HFF-Myc (cell line): ENCODE measurements at places on chromosomes 6 and 20.

DNA sequence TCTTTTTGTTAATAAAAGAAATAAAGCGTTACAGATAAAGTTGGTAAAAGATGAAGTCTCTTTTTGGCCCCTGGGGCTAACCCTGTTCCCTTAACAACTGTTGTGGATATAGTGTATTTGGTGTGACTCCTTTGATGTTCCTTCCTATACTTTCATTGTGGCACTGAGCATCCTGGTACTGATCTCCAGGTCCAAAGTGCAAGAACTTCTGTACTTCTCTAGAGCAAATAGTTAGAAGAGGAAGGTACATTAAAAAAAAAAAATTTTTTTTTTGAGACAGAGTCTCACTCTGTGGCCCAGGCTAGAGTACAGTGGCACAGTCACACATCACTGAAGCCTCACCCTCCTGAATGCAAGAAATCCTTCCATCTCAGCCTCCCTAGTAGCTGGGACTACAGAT lies 6.2 kb downstream of the POFUT1 start:
- DNase-seq, result no peak

DNA sequence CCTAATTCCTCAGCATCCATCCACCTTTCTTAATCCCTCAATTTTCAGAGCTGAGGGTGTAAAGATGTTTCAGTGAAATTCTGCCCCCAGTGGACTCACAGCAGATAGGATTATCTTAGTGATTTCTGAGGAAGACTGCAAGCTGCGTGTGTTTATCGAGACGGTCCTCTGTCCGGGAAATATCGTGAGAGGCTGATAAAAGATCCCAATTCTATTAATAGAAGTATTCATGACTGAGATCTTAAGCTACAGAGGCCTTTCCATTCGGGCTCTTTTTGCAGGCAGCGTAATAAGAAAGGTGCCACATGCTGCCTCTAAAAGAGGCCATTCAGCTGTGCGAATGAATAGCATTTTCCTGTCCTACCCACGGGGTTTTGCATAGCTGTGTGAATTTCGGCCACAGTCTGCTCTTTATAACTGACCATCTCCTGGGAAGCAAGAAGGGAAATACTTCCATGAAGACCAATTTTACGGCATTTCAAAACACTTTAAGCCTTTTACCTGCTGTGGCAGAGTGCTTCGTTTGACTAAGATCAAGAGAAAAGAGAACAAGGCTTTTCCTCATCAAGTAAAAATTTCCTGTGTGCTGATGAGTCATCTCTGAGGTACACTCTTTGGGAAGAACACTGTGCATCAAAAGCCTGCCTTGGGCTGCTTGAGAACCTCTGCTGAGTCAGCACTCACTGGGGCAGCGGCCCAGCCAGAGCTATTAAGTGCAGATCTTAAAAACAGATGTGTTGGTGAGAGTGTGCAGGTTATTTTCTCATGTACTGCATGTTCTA lies 208.8 kb downstream of the ARHGAP18 start:
- peak; percentile 97 for DNase-seq

DNA sequence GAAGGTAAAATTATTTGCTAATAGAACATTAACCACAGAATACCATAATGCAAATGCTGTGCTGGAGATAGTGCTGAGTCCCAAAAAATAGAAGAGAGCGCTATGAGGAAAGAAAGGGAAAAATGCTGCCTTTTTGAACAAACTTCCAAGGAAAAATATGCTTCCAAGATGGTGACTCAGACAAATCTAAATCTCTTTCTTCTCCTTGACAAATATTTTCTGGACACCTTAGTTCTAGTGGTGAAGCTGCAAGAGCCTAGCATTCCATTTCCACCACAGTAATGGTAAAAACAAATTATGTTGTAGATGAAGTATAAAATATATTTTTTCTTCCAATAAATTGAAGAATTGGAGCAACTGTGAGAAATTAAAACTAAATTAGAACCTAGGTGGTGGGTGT lies 155.6 kb upstream of the TBX18 start:
- no peak for DNase-seq

- no peak for DNase-seq
These were observed 85.8 kb upstream of the CCDC167 start for GRCh38 chr6:37585523-37585905.

GRCh38 chr6:131125431-131125830 lies 9.8 kb upstream of the AKAP7 start:
- no peak for DNase-seq

- DNase-seq, result no peak
These were observed 47.8 kb upstream of the PBOV1 start for GRCh38 chr6:138266095-138266494.

- no peak for DNase-seq
These were observed 42.7 kb downstream of the LRP11 start for GRCh38 chr6:149821492-149821891.

GRCh38 chr6:28597217-28597835 lies 71.6 kb downstream of the GPX5 start:
- peak; percentile 44 for DNase-seq

- DNase-seq, result no peak
These were observed 853.0 kb upstream of the EPHA7 start for GRCh38 chr6:94272327-94272726.

DNA sequence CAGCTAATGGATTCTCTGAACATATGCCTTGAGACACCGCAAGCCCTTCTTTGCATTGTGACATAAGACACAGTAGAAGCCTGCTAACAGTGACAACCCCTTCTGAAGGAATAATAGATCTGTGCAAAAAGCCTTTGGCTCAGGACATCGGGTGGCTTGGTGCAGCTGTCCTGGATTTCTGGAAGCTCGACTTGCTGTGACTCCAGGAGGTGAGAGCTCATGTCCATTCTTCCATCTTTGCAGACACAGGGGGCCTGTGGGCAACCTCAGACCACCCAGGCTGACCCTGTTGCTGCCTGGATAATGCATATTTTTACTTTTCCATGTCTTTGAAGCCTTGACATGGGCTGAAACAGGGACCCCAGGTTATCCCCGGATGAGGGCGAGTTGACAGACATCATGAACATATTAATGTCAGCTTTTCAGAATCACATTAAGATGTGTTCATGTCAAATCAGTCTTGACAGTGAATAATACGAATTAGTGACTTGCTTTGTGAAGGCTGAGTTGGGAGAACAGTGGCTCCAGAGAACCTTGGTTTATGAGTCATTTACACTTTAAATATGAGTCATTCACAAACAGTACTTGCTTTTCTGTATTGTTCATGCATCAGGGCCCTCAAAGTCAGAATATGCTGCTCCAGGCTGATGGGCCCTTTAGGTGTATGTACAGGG lies 66.8 kb upstream of the IYD start:
- no peak for DNase-seq

DNA sequence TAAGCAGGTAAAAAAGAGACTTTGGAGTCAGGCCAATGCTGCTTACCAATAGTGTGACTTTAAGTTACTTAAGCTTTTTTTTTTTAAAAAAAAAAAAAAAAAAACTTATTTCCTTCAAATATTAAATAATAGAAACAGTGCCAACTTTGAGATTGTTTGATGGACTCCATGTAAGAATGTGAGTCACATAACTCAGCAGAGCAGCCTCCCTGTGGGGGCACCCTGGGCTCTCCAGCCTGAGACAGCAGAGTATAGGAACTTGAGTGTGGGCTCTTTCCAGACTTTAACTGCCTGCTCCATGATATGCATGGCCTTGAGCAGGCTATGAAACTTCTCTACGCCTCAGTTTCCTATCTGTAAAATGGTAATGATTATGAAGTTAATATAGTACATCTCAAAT lies 113.3 kb upstream of the SAMD5 start:
- DNase-seq, result no peak

DNA sequence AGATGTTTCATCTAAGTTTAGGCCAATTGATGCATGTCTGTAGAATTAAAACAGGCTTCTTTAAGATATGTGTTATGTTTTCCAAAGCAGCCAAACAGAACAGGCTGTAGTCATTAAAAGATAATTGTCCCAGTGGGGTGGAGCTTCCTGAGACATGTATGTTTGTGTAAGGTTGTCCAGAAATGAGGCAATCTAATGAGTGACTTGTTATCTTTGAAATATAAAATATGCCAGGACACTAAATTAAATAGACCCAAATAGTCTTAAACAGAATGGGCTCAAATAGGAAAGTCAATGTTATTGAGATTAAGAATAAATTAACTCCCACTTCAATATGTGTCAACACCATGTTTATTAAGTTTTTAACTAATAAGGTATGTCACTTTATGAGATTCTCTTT lies 204.7 kb upstream of the RNF217 start:
- no peak for DNase-seq

DNA sequence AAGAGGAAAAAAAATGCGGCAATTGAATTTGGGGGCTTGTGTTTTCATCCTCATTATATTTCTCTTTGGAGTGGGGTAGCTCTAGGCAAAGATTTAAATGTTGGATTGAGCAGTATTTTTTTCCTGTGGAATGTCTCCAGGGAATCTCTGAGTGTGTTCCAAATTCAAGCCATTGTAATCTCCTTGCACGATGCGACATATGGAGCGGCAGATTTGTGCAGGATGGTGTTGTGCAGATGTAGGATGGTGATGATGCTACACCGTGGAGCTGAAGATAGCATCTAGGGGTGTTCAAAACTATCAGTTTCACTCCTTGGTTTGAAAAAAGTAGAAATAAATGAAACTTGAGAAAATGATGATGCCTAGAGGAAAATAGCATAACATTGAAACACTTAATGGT lies 777.5 kb upstream of the EPHA7 start:
- DNase-seq, result no peak

- no peak for DNase-seq
These were observed 26.5 kb upstream of the STX11 start for GRCh38 chr6:144123836-144124235.

GRCh38 chr6:144325232-144325631 lies 40.1 kb downstream of the UTRN start:
- no peak for DNase-seq

DNA sequence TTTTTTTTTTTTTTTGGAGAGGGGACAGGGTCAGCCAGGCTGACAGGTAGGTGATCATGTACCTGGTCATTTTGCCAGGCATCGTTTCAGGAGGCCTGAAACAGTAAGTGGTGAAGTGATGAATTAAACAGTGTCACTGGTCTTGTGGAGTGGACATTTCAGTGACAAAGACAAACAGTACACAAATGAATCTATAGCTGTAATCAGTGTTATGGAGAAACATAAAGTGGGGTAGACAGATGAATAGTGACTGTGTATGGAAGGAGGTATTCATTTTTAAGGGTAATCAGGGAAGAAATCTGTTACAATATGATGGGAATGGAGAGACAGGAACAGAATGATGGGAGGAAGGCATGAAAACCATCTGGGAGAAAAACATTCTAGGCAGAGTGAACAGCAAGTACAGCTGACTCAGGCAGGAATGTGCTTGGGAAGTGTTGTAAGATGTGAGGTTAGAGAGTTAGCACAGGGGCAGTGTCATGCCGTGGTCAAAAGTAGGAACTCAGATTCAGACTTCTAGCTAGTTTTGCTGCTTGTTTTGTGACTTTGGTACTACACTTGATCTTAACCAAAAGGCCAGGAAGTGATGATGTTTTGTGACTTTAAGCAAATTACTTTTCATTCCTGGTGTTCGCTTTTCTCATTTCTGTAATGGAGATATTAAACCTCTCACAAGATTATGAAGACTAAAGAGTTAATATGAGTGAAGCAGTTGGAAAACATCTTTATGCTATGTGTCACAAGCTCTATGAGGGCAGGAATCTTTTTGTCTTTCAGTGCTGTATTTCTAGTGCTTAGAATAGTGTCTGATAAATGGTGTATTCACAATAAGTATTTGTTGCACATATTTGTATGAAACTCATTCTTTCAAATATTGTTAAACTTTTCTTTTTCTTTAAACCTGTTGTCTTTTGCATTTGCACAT lies 43.4 kb downstream of the QKI start:
- DNase-seq, result peak; percentile 71

GRCh38 chr6:151961809-151962208 lies 154.3 kb downstream of the ESR1 start:
- no peak for DNase-seq

- no peak for DNase-seq
These were observed 350.7 kb downstream of the LAMA2 start for GRCh38 chr6:129233458-129234134.

GRCh38 chr20:50354721-50355589 lies 155.2 kb upstream of the PTPN1 start:
- DNase-seq, result no peak

DNA sequence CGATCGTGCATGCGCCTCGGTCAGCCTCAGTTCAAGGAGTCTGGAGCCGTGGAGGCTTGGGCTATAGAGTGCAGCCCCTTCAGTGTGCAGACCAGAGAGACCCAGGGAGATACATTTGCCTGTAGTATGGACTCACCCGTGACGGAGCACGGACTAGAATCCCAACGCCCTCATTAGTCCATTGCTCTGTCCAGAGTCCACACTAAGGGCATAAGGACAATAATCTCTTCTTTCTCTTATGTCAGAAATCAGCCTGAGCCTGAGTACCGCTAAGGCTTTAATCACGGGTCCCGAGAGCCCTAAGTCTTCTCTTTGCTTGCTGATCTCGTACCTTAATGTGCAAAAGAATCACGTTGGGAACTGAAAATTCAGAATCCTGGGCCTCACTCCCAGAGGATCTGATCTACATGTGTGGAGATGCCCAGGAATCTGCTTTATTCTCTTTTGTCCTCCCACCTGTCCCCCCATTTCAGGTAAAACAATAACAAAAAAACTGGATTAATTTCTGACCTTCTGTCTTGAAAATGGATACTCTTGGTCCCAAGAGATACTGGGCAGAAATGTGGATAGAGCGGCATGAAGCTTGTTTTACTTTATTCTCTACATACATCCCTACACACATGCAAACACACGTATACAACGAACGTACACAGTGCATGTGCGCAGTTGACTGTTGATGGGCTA lies 671 bp downstream of the BPHL start:
- DNase-seq, result no peak

GRCh38 chr20:51058017-51058416 lies 35.1 kb upstream of the KCNG1 start:
- no peak for DNase-seq

DNA sequence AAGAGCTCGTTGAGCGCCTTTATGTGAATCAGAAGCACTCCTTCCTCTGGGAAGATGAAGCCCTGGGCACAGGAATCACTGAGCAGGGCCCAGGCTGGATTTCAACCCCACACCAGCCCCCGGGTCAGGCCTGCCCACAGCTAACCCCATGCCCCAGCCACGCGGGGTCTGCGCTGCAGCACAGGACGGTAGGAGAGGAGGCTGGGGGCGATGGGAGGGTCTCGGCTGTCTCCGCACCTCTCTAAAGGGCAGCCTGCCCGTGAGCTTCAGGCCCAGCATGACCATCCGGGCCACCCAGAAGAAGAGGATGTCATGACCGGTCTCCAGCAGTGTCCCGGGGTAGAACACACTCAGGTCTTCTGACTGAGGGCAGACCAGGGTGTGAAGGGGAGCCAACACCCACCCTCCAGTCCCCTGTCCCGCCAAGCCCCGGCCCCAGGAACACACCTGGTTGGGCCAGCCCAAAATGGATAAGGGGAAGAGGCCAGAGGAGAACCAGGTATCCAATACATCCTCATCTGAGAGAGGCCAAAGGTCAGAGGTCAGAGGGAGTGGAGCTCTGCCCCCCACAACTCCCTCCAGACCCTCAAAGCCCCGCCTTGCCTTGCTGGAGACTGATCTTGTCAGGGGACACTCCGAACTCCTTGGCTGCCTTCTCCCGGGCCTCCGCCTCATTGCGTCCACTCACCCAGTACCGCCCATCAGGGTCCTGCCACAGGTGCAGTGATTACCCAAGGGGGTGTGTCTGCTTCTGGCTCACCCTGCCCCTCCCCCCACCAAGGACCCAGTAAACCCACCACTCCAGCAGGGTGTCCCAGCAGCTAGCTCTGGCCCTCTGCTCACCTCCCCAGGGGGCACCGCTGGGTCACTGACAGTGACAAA lies 4.4 kb upstream of the VWA7 start:
- no peak for DNase-seq
